Stimulated activated CD8-positive, alpha-beta memory T cell treated with anti-CD3 and anti-CD28 coated beads, Interleukin-2, amount 100 ng/mL, for 48 hours (primary cell): ENCODE measurements at places on chromosomes 1 and 21.

GRCh38 chr21:35095859-35096291 lies 46.8 kb upstream of the RUNX1 start:
- DNase-seq = no peak

DNA sequence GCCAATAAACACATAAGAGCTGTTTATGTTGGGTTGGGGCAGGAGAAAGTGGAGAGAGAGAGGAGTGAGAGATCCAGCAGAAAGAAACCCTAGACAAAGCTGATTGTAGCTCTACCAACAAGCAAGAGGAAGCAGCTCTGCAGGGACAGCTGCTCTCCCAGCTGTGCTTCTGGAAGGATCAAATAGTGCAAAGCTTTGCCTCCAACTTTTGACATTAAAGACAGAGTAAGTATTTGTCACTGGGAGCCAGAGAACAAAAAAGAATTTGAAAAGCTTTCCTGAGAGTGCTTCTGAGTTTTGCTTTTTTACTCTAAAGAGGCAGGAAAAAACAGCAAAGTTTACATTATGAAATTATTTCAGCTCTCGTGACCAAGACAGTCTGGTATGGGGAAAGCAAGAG lies 28.5 kb upstream of the C1orf198 start:
- no peak for DNase-seq

DNA sequence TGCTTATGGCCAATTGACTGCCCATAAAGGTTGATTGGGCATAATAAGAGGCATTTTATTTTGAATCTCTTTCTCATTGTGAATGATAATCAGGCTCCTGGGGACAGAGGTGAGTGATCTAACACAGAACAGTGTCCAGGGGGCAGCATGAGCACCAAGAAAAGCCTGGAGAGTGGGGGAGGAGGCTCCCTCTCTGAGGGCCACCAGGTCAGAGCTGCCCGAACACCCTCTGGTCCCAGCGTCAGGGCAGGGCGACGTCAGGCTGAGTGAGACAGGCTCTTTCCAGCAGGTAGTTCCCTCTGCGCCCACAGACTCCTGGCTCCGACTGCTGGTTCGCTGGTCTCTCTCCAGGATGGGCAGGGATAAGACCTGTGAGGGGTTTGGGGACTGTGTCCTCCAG lies 250.2 kb upstream of the C1orf174 start:
- DNase-seq = no peak

DNA sequence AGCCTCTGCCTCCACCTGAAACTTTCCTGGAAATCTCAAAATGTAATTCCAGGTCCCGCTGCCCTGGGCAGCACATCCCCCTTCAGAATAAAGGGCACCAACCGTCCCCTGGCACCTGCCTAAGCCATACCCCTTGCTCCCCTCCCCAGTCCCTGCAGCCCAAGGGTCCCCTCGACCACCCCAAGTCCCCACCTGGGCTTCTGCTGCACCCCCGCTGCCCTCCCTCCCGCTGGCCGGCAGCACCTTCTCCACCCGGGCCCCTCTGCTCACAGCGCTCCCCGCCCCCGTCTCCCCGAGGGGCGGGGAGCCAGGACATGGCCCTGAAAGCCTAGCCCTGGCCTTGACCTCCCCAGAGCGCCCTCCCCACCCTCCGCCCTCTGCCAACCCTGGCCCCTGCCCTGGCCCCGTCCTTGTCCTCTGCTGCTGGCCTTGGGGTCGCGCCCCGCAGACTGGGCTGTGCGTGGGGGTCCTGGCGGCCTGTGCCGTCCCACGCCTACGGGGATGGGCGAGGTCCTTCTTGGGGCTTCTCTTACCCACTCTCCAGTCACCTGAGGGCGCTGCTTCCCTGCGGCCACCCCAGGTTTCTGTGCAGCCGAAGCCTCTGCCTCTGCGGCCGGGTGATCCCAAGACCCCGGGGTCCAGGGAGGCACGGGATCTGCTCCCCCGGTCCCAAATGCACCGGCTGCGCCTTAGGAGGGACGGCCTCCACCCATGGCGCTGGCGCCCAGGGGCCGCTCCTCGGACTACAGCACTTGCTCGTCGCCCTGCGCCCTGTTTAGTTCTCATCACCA lies 41.7 kb downstream of the WDR4 start:
- DNase-seq = no peak

DNA sequence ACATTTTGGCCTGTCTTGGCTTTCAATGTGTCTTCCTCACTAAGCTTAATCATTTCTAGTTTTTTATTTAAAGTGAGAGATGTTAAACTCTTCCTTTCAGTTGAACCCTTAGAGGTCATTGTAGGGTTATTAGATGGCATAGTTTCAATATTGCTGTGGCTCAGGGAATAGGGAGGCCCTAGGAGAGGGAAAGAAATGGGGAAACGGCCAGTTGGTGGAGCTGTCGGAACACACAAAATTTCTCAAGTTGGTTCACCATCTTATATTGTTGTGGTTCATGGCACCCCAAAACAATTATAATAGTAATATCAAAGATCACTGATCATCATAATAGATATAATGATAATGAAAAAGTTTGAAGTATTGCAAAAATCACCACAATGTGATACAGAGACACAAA lies 31.4 kb upstream of the KAZN start:
- no peak for DNase-seq

DNA sequence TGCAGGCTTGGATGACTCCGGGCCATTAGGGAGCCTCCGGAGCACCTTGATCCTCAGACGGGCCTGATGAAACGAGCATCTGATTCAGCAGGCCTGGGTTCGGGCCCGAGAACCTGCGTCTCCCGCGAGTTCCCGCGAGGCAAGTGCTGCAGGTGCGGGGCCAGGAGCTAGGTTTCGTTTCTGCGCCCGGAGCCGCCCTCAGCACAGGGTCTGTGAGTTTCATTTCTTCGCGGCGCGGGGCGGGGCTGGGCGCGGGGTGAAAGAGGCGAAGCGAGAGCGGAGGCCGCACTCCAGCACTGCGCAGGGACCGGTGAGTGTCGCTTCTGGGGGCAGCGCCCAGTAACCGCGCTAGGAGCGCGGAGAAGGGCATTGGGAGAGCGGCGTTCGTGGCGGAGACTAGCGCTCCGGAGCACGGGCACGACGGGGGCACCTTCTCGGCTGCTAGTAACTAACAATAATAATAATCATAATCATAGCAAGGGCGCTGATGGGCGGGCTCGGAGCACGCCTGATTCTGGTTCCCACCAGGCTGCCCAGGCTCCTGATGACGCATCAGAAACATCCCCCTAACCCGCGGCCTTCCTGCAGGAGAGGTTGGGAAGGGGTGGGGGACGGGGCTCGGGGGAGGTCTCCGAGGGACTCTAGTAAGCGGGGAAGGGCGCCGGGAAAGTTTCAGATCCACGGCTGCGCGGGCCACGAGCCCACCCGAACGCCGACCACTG lies at the start of gene MX1:
Gene MX1, plus strand, starts transcription at position 286 of the 722 bp plus-strand sequence. CDS start 5,832 bp downstream, outside the sequence.
- DNase-seq = peak; percentile 73

- DNase-seq = no peak
Observed at GRCh38 chr1:40344597-40344996, 27.5 kb upstream of the COL9A2 start.
